Neural crest cell (in vitro differentiated cells): ENCODE measurements at places on chromosomes 2 and 18. TPM values are rescaled to one million over a fixed set of nuclear protein-coding genes. Genes with fewer than 3 reads are reported as not detected.

The KIAA2012 gene
- 0.07 and 0.34 TPM in 2 replicates for total RNA-seq

The DYNC2LI1 gene
- 20.0 and 22.0 TPM in 2 replicates for total RNA-seq

The FOXI3 gene
- total RNA-seq = 0.12 TPM in 1 of 2 replicates, not detected in the other

The PTPRN gene
- total RNA-seq = 3.2 and 4.1 TPM in 2 replicates

The VAMP8 gene
- total RNA-seq = 1.1 and 2.1 TPM in 2 replicates

GRCh38 chr2:240420206-240421104, 15.0 kb upstream of the GPC1 start:
- H3K27ac ChIP-seq = no peak overlapping the region
- H3K36me3 ChIP-seq = peaks cover 3% of the 10 kb centered on the region
- H3K27me3 ChIP-seq = no peaks in the 10 kb centered on the region
- H3K4me3 ChIP-seq = no peak overlapping the region
- peaks cover 19% of the 10 kb centered on the region for H3K4me1 ChIP-seq

- no peak for DNase-seq
- peaks cover 2% of the 10 kb centered on the region for H3K36me3 ChIP-seq
- no peak overlapping the region for H3K4me3 ChIP-seq
- H3K4me1 ChIP-seq = no peaks in the 10 kb centered on the region
- H3K27me3 ChIP-seq = no peaks in the 10 kb centered on the region
- H3K27ac ChIP-seq = no peak overlapping the region
These were observed 72.9 kb downstream of the PKP4 start for GRCh38 chr2:158529379-158530259.

- no peak overlapping the region for H3K27ac ChIP-seq
- no peak for DNase-seq
- peaks cover 7% of the 10 kb centered on the region for H3K4me1 ChIP-seq
- H3K4me3 ChIP-seq = no peak overlapping the region
- H3K27me3 ChIP-seq = no peaks in the 10 kb centered on the region
- no peaks in the 10 kb centered on the region for H3K36me3 ChIP-seq
These were observed 178.0 kb downstream of the MCFD2 start for GRCh38 chr2:46737577-46737976.

GRCh38 chr2:53087262-53087873, 680.2 kb upstream of the CHAC2 start:
- no peak overlapping the region for H3K27ac ChIP-seq
- H3K4me1 ChIP-seq = no peaks in the 10 kb centered on the region
- no peak for DNase-seq
- H3K27me3 ChIP-seq = no peaks in the 10 kb centered on the region
- no peak overlapping the region for H3K4me3 ChIP-seq
- no peaks in the 10 kb centered on the region for H3K36me3 ChIP-seq
